ENCODE measurements at places on chromosomes 7 and 10.
A peak's percentile ranks its signal among the peaks of the same experiment; 100 is the strongest.

DNA sequence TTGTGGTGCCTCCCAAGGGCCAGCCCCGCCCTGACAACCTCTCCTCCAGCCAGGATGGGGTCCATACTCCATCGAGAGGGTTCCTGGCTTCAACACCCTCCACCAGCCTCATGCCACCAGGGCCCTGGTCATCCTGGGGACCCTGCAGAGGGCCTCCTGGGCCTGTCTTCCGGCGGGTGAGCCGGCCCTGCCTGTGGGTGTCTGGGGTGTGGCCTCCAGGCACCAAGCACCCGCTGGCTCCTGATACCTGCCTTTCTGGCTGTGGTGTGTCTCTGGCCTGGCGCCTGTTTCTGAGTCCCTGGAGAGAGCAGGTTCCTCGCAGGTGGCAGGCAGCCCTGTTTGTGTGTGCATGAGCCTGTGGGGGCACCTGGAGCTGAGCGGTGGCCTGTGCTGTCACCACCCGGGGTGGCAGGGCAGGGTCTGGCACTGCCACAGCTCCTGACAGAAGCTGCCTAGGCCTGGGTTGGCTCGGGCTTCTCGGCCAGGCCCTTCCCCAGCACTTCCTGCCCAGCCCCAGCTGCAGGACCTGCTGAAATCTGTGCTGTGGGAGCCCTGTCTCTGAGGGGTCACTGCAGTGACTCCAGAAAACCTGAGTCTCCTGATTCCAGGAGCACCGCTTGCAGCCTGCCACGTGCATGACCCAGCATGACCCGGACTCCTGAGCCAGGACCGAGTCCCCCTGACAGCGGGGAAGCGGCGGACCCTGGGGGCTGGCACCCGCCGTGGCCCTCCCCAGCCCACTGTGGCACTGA lies 18.4 kb downstream of the ADAM8 start:
- no peak for DNase-seq

DNA sequence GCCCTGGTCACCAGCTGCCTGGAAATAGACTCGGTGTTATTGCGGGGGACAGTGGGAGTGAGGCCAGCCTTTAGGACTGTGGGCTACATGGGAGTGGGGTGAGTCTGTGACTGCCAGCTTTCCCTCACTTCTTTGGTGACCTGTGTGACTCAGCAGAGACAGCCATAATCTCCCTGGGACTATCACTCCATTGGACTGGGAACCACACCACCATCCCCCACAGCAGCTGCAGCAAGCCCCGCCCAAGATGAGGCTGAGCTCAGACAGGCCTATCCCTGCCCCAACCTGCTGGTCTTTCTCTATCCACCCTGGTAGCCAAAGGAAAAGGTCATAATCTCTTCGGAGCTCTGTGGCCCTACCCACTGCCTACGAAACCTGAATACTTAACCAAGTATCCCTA lies 263.2 kb downstream of the FZD1 start:
- no peak for DNase-seq

DNA sequence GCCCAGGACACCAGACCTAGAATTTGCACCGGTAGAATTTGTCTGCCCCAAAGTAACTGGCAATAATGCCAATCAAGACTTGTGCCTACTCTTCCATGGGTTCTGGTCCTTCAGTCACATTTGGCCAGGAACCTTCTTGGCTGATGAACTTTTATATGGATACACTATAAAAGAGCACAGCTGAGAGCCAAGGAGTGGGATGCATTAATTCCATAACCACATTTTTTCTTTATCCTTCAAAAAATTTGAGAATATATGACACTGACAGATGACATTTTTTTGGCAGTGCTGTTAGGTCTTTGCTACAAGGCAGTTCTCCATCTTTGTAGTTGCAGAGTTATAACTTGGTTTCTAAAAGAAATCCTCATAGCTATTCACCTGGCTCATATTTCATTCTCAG lies 129.2 kb upstream of the HDAC9 start:
- DNase-seq = no peak

DNA sequence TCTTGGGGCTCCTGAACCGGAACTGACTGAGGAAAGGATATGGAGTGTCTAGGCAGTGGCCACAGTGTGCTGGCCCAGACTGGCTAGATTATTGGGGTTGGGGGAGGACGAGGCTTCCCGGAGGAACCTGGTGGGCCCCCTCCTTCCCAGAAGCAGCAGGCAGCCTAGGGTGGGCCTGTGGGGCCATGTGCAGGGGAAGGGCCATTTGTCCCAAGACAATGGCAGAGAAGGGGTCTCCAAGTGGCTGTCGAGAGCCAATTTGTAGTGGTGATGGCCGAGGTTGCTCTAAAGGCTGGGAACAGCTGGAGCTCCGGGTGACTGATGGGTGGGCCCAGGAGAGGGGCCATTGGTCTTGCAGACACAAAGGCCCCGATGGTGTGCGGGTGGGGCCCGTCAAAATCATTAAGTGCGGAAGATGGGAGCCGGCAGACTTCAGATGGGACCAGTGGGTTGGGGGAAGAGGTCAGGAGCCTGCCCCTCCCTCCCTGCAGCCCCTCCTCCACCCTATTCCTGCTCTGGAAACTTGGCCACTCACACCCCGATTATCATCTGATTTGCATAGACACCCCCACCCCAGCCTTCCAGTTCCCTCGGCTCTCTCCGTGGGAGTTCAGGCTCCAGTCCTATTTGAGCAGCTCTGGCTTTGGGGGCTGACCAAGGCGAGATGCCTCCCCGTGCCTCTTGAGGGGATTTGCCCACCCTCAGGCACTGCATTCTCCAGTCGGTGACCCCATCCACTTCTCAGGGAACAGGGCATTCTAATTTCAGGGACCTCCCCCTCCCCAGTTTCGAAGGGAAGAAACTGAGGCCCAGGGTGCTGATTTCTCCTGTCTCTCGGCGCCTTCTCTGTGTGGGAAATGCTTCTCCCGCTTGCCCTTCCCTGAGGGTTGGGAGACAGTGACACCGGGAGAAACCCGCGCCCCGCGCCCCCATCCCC lies 36.0 kb upstream of the PAX2 start:
- no peak for DNase-seq

DNA sequence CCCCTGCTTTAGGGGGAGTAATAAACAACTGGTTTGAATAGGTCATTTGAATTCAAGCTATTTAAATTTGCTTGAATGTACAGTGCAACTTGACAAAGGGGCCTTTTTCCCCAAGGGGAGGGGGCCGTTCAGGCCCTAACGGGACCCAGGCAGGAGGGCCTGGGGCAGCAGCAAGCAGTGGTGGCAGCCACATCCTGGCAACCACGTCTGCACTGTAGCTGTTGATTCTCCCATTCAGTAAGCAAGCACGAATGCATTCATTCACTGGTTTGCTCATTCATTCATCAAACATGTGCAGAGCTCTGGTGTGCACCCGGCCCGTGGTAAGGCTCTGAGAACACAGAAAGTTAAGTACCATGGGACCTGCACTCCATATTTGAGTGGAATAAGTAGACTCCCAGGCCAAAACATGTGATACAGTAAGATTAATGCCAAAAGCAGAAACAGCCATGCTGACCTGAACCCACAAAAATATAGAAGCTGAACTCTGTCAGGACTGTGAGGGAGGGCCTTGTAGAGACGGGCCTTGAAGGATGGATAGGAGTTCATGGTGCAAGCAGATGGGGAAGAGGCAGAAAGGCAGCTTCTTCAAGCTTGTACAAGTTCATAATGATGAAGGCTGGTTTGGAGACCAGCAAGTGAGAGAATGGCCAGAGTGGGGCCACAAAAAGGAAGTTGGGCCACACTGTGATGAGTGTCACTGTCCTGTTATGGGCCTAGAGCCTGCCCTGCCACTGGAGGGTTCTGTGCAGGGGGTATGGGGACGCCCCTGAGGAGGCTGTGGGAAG lies 29.3 kb upstream of the C10orf53 start:
- DNase-seq = no peak

DNA sequence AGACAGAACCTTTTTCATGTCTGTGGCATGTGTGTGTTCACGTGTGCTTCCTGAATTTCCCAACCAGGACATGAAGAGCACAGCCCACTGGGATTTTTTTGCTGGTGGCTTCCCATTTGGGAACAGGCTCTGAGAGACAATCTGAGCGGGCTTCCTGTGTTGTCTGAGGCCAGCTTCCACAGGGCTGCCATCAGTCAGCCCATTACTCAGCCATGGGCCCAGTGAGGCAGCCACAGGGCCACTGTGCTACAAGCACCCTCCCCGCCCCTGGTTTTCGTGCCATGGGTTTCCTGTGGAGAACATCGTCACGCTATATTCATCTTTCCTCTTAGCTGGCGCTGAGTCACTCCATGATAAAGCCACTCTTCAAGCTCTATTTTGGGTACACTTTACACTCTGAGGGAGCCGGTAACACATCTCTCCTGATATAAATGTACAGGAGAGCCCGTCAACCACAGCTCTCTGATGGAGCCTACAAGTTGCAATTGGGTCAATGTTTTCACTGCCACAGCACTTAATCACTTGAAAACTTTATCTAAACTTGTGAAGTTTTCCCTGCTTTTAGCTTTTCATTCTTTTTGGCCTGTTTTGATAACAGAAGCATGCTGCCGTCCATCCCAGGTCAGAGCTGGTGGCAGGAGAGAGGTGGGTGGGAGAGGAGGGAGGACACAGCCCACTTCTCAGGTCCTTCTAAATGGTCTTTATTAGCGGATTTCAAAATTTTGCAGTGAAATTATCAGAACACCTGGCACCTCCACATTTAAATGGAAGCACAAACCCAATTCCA lies 96.9 kb downstream of the HIPK2 start:
- peak; percentile 72 for DNase-seq

DNA sequence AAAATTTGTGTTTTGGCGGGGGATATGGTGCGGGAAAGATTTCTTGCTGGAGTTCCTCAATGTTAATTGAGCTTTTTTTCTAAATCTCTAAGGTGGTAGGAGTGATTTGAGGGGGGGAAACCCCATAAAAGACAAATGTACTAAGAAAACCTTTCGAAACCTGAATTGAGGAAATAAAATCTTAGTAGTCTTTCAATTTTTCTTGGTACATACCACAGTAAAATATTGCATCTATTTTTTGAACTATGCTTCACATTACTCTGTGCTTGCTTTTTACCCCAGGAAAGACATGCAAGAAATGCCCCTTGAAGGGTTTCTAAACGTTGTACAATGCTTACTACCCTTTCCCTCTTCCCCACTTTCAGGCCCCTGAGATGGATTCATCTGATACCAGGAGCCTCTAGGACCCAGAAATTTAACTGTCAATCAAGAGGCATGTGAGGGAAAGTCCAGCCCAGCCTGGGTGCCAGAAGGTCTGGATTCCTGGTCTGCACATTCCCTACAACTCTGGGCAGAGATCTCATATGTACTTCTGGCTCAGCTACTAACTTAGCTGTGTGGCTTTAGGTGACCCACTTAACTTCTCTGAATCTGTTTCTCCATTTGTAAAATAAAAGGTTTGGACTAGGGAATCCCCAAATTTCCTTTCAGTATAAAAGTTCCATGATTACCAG lies 5.8 kb upstream of the PDCD4 start:
- no peak for DNase-seq

GRCh38 chr10:101779544-101780186 lies 3.6 kb downstream of the NPM3 start:
- DNase-seq = no peak

DNA sequence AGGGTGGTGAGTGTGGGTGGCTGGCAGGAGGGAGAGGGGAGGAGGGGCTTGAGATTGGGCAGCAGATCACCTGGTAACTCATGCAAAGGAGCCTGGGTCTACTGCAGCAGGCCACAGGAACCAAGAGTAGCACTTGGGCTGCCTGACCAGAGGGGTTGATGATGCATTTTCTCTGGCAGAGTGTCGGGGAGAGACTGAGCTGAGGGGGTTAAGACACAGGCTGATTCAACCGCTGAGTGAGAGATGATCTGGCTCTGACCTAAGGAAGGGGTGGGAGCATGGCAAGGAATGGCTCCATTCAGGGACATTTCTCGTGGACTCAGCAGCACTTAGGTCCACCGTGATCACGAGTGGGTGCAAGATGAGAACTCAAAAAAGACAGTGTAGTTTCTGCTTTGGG lies 115.5 kb upstream of the STK17A start:
- DNase-seq = no peak

DNA sequence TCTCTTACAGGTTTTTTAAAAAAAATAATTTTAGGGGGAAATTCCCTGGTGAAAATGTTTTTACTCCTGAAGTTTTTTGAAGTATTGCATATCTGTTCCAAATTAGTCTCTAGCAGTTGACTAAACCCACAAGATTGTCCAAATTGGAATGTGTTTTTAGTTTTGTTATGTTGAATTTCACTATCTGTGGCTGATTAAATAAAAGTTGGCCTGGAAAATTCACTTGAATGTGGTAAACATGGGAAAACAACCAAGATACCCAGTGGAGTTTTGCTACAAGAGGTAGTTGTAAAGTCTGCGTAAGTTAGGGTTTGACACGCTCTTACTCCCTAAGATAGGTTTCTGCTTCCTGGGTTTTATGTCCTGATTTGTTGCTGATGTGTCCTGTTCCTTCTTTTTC lies 3.3 kb downstream of the TSGA13 start:
- no peak for DNase-seq

- no peak for DNase-seq
These were observed 71.4 kb upstream of the MSRB2 start for GRCh38 chr10:23024002-23024401.

DNA sequence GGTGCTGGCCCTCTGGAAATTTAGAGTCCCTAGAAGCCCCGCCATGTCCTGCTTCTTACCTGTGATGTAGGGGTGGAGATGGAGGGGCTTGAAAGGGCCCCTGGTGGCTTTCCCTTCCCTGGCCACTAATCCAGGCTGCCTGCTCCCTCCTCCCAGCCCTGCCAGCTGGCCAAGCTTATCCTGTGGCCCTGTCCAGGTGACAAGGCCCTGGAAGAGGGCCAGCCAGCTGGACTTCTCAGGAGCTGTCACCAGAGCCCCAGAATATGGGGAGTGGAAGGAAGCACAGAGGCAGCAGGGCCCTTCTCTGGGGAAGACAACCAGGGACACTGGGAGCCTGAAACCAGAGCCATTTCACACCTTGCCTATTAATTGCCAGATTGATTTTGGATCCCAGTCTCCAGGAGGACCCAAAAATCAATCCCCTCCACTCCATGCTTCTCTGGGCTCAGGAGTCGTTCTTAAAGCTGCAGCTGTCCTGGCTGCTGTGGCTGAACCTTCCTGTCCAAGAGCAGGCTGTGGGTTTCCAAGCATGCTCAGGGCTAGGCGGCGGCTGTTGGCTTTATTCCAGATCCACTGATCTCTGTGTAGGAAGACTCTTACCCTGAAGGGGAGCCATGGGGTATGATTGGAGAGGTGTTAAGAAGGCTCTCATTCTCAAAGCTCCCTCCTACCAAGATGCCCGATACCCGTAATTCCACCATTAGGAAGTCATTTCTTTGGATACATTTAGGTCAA lies 52.6 kb upstream of the PCBD1 start:
- DNase-seq = no peak

DNA sequence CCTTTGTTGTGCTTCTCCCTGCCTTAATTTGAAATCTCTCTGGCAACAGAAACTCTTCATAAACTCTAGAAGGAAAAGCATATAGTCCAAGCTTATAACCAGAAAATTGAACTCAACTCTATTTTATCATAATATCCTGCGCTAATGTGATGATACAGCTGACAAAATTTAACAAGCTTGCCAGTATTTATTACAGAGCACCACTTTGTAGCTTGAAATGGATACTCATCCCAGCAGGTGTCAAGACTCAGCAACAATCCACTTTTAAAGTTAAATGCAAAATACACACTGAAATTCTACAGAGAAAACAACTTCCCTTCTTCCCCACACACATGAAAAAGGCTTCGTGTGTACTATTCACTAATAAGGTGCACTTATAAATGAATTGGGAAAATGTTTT lies 228.9 kb downstream of the AGMO start:
- no peak for DNase-seq

Data from GDM1 (cell line).